Left colon (tissue), 2 donors: ENCODE measurements at places on chromosomes 5 and 9. TPM values are rescaled to one million over a fixed set of nuclear protein-coding genes. Genes with fewer than 3 reads are reported as not detected.

FOXD4L6 gene
- total RNA-seq, result not detected

GRCh38 chr5:172186114-172186695 is 1.8 kb downstream of the STK10 start:
- no peak for DNase-seq

GRCh38 chr9:125332527-125332926 is 70.9 kb downstream of the GAPVD1 start:
- DNase-seq, result no peak

- DNase-seq, result peak; percentile 3
Measured at GRCh38 chr9:113623851-113624485, 160.4 kb downstream of the RGS3 start.

SLC6A3 gene
- total RNA-seq, result not detected

SLC6A19 gene
- total RNA-seq, result 5.8 TPM

RLN2 gene
- not detected for total RNA-seq

GRCh38 chr5:177445052-177445916 is 1.3 kb upstream of the PRR7 start:
- DNase-seq, result no peak

DNA sequence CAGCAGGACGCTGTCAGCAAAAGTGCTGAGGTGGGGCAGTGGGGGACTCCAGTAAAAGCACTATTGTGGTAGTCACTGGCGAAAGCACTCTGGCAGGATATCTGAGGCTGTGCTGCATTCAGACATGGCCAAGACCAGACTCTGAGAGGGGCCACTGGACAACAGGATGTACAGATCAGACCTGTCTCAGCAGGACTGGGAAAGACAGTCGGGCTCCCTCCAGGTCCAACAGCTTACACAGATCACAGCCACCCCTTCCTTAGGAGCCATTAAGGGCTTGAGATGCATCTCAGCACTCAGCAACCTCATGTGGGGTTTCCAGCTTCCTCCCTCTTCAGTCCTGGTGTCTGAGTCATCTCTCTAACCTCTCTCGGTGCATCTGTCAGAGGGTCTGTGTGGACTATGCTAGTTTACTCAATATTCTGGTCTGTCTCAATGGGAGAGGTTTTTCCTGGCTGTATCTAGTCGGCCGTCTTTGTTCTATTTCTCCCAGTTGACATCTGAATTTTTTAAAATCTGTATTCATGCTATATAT is 154.5 kb downstream of the CWC27 start:
- DNase-seq, result no peak

DNA sequence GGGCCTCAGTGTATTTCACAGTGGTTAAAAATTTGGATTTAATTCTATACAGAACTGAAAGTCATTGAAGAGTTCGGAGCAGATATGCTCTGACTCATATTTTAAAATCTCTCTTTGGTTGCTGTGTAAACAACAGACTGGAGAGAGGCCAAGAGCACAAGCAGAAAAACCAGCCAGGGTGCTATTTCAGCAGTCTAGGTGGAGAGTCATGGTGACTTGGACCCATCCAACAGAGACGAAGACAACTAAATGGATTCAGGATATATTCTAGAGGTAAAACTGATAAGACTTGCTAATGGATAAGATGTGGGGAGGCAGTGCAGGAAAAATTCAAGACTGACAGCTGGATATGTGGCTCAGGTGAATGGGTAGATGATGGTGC is 168.9 kb downstream of the MAPKAP1 start:
- peak; percentile 44 for DNase-seq

DNA sequence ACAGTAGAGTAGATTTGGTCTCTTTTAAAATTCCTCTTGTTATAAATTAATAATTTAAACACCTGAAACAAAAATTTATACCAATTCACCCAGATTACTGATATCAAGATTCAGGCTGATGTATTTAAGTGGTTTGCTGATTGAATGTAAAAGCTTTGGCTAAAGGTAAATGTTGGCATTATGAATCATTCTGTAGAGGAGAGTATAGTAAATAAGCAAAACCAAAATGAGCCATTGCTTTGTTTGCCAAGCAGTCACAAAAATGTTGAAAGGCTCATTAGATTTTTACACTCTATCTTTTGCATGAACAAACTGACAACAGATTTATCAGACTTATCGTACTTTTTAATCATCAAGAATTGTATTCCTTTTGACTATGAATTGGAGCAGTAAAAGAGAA is 332.6 kb downstream of the FAM170A start:
- DNase-seq, result no peak

LTC4S gene
- 8.7 TPM for total RNA-seq

- DNase-seq, result no peak
Measured at GRCh38 chr9:130191749-130192120, 19.5 kb downstream of the NCS1 start.

SHOC1 gene
- not detected for total RNA-seq

DNA sequence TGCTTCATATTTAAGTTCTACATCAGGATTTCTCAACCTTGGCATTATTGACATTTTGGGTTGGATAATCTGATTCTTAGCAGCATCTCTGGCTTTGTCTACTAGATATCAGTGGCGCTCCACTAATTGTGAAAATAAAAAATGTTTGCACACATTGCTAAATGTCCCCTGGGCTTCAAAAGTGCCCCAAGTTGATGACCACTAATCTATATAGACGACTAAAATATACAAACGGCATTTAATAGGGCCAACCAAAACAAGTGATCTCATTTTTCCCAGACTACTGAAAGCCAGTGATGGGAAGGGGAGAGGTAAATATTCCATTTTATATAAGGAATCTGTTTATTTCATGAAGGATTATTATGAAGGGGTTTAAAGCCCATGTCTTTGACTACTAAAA is 118.6 kb downstream of the HOMER1 start:
- no peak for DNase-seq

- no peak for DNase-seq
Measured at GRCh38 chr9:93024986-93025630, 33.4 kb upstream of the SUSD3 start.

LCP2 gene
- 15.5 TPM for total RNA-seq

DNA sequence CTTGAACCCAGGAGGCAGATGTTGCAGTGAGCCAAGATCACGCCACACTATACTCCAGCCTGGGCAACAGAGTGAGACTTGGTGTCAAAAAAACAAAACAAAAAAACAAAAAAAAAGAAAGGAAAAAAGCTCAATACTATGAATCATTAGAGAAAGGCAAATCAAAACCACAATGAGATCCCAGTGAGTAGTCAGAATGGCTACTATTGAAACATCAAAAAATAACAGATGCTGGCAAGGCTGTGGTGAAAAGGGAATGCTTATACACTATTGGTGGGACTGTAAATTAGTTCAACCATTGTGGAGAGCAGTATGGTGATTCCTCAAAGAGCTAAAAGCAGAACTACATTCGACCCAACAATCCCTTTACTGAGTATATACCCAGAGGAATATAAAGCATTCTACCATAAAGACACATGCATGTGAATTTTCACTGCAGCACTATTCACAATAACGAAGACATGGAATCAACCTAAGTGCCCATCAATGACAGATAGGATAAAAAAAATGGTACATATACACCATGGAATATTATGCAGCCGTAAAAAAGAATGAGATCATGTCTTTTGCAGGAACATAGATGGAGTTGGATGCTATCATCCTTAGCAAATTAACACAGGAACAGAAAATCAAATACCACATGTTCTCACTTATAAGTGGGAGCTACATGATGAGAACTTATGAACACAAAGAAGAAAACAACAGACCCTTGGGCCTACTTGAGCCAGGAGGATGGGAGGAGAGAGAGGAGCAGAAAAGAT is 81.9 kb upstream of the ARRDC3 start:
- no peak for DNase-seq

CNTFR gene
- 6.4 TPM for total RNA-seq

GRCh38 chr5:91281401-91281800 is 101.7 kb downstream of the ARRDC3 start:
- no peak for DNase-seq

DRD1 gene
- total RNA-seq, result 0.09 TPM

DNA sequence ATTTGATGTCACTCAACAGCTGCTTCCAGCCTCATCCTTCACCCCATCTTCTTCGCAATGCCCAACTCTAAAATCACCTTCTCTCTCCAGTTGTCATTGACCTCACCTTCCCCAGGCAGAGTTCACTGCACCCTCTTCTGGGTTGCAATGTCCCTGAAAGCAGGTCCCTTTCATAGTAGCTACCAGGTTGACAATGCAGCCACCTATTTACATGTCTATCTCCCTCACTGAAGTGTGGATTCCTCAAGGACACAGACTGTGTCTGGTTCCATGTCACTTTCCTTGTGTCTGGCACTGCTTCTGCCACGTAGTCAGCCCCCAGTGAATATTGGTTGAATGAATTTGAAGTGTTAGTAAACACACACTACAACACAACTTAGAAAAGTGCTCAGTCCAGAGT is 445.5 kb upstream of the WWC1 start:
- no peak for DNase-seq

DNA sequence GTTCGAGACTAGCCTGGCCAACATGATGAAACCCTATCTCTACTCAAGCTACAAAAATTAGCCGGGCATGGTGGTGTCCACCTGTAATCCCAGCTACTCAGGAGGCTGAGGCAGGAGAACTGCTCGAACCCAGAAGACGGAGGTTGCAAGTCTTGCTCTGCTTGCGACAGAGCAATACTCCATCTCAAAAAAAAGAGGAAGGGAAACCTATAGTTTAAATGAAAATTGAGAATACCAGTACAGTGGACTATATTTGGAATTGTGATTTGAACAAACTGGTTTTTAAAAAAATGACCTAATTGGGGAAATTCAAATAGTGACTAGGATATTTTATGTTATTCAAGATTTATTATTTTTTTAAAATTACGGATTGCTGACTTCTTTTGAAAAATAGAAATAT is 33.2 kb downstream of the DIAPH1 start:
- DNase-seq, result no peak

- DNase-seq, result no peak
Measured at GRCh38 chr9:76153902-76154629, 240.2 kb downstream of the RFK start.
